Lung (tissue), 17 donors: ENCODE measurements at places on chromosomes 1 and 21. TPM values are rescaled to one million over a fixed set of nuclear protein-coding genes. Genes with fewer than 3 reads are reported as not detected.
A peak's percentile ranks its signal among the peaks of the same experiment; 100 is the strongest.

The ADGRL2 gene
- 72.8 TPM for total RNA-seq

DNA sequence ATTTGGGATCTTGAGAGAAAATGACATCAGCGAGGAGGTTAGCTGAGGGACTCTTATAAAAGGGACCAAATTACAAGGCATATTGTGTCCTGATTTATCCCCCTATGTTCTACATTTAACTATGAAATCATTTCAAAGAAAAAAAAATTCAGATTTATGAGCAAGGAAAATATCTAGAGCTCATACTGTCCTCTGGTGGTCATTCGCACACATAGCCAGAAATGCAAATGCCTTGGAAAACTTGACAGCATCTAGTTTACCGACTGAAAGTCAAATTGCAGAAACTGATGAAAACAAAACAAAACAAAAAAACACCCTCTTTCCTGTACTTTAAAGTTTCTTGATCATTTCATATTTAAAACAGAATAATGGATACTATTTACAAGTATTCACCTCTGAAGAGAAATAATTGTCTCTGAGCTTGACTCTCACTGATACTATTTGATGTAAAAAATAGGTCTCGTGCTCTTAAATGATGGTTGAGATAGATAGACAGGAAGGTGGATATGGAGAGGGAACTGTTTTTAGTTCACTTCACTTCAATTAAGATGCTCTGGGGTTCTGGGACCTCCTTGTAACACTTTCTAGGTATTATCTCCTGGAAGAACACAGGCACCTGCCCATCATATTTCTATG lies 253.8 kb downstream of the PCP4 start:
- peak; percentile 21 for DNase-seq

DNA sequence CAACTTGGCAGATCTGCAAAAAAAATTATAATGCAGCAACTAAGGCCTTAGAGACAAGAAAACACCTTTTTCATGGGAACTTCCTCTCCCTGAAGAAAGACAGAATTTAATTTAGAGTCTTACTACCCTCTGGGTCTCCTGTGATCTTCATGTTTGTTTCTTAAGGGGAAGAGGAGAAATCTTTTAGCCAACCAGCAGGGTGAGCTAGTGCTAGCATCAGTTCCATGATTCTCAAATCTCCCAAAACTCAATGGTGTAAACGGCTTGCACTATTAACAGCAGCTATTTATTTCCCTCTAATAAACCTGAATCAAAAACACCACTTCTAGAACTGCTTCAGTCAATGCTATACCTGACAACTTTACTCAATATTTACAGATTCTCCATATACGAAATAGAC lies 3.8 kb downstream of the ZNF644 start:
- DNase-seq: peak; percentile 30

DNA sequence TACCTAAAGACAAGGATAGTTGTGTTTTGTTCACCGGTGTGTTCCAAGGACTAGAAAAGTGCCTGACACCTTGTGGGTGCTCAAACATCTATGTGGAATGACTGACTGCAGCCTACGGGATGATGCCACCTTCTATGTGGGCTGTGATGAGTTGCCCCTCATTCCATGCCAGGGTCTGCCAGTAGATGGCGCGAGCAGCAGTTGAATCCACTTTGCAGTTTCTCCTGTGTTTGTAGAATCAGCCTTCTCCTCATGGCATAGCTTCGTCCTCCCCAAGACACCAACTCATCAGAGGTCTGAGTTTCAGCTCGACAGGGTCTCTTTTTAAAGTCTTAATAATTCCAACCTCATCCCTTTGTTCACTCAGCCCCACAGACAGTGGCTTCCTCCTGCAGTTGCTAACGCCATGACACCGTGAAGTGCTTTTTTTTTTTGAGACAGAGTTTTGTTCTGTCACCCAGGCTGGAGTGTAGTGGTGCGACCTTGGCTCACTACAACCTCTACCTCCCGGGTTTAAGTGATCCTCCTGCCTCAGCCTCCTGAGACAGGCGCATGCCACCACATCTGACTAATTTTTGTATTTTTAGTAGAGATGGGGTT lies 133.7 kb downstream of the CAPN8 start:
- peak; percentile 53 for DNase-seq

DNA sequence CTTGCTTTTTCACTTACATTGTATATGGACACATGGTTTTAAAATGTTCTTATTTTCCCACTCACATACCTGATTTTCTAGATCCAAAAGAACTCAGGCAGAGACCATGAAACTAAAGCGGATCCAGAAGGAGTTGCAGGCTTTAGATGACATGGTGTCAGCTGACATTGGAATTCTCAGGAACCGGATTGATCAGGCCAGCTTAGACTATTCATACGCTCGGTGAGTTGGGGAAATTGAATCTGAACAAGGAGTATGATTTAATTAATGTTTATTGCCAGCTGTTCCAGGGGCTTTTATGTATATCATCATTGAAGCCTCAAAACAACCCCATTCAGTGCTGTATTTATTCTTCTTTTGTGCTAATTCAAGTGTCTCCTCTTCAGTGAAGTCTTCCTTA lies 12.7 kb downstream of the GORAB start:
- no peak for DNase-seq

GRCh38 chr21:27564684-27565301 lies 597.9 kb upstream of the ADAMTS5 start:
- DNase-seq: peak; percentile 57

GRCh38 chr1:232837087-232837486 lies 31.9 kb downstream of the MAP10 start:
- no peak for DNase-seq

GRCh38 chr1:115469703-115470476 lies 131.8 kb upstream of the NGF start:
- DNase-seq: peak; percentile 21
